ENCODE measurements at places on chromosomes 11 and 22.

DNA sequence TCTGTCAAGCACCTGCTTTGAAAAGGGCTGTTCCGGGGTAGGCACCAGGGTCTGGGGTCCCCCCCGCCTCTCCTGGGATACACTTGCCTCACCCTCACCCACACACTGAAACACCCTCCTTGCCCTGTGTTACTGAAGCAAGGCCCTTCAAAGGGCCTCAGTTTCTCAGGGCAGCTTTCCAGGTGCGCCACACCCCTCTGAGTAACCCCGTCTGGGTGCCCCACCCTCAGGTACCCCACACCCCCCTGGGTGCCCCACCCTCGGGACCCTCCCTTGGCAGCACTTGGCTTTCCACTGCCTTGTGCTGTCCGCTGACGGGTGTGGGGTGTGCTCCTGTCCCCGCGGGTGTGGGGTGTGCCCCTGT lies 413.6 kb downstream of the TBC1D22A start:
- DNase-seq: no peak

- DNase-seq: no peak
Measured at GRCh38 chr11:118129471-118130172, 23.0 kb downstream of the SCN4B start.

GRCh38 chr11:66548774-66549630 lies 2.3 kb downstream of the ACTN3 start:
- DNase-seq: no peak

GRCh38 chr11:115238791-115239190 lies 265.4 kb downstream of the CADM1 start:
- no peak for DNase-seq

DNA sequence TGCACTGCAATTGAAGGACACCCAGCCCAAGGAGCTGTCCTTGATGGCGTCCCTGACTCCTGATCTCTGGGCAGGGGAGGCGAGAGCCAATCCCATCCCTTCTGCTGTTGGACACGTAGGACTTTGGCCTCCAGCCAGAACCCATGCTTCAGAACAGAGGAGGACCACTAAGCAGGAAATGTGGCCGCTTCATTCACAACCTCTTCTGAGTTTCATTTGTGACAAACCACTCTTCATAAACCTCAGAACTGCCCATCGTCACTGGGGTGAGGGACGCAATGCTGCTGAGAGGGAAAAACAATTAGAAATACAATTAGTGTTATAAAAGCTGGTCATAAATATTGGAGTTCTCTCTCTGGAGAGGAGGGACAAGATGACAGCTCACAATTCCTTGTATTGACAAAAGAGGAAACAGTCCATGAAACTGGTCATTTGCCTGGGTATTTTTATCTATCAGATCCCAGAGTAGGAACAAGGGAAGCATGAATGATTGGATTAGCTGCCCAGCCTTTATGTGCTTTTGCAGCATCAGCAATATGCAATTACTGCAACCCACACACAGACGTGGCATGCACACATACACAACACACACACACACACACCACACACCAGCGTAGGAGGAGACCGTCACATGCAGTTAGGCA lies 216.5 kb upstream of the CADM1 start:
- no peak for DNase-seq

- peak; percentile 75 for DNase-seq
Measured at GRCh38 chr11:30960387-30960992, 374.3 kb upstream of the MPPED2 start.

DNA sequence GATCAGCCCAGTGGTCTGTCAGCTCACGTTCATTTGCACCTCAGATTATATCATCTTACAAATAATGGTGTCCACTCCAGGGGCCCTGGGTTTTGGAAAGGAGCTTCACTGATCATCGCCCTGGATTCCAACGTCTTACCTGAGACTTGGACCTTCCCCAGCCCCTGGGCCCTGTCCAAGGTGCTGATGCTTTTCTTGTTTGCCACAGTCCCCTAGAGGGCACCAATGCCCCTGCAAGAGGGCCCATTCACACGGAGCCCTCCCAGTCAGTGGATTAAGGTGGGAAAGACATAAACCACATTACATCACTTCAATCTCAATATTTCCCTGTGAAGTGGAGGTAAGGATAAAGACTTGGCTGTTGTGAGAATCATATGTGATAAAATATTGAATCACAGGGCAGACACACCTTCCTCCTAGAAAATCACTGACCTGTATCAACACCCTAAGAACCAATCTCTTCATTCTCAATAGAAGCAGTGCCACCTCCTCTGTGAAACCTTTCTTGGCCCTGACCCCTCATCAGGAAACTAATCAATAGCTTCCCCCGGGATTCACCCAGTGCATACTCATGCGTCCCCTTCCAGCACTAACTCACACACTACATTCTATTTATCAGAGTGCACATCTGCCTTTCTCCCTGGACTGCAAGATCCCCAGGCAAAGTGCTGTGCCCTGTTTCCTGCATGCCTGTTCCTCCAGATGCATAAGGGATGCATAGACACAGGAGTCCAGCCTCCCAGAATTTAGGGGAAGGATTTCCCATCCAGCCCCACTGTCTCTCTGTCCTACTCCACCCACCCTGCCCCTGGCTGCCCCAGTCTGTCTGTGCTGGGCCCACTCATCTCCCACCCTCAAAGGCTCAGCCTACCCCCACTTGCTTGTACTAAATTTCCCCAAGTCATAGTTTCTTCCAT lies 167.0 kb downstream of the BUD13 start:
- DNase-seq: no peak

- DNase-seq: no peak
Measured at GRCh38 chr11:109307366-109307765, 114.6 kb upstream of the C11orf87 start.

DNA sequence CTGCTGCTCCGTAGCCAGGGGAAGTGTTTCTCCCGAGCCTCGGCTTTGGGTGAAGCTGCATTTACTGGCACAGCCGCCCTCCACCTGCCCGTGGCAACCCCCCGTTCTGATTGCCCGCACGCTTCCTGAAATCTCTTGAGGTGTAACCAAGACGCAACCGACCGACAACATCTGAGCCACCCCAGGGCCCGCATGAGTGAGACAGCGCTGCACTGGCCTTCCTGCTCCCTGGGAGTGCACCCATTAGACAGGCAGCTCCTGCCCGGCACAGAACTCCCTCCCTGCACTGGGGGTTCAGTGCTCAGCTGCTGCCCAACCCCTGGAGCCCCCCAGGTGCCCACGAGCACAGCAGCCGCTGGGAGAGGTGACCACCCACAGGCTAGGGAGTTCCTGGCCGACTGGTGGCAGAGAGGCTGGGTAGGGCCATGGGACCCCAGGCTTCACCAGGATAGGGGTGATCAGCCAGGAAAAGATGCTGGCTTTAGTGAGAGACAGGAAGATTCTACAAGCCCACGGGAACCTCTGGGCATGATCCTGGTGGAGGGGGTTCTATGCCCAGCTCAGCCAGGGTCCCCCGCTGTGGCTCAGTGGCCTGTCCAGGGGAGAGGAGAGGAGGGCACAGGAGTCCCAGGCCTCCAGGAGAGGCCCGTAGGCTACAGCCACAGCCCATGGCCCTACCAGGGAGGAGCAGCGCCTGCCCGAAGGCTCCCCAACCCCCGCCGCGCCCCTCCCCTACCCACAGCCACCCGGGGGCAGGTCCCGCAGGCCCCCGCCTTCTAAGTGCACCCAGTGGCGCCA lies 14.6 kb downstream of the PLXNB2 start:
- no peak for DNase-seq

DNA sequence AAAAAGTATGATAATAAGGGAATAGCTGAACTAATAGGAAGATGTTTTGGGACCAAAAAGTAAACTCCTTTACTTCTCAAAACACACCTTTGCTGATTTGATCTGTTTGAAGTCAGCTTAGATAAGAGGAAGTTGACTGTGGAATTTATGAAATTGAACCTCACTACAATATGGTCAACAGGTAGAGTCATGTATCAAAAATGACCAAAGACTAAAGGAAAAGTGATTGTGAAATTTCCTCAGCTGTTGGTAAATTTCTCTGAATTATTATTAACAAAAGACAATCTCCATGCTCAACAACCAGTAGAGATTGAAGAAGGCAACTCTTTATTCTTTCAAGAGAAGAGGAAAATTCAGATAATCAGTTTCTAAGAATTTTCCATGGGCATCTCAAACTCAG lies 826.5 kb downstream of the KCNA4 start:
- DNase-seq: no peak

DNA sequence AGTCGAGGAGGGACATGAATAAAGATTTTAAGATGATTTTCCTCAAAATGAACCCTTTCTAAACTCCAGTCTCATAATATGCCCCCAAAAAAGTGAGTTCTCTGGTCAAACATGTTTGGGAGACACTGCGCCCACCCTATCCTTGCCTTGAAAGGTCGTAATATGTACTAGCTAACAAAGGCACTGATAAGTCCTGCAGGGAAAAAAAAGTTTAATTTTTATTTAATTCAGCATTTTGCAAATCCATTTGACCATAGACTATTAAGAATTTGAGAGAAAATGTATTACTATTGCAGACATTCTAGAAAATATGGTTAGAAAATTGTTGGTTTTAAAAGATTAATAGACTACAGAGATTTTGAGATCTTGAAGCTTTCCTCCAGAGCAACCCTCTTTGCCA lies 120.6 kb upstream of the ASPHD2 start:
- no peak for DNase-seq

DNA sequence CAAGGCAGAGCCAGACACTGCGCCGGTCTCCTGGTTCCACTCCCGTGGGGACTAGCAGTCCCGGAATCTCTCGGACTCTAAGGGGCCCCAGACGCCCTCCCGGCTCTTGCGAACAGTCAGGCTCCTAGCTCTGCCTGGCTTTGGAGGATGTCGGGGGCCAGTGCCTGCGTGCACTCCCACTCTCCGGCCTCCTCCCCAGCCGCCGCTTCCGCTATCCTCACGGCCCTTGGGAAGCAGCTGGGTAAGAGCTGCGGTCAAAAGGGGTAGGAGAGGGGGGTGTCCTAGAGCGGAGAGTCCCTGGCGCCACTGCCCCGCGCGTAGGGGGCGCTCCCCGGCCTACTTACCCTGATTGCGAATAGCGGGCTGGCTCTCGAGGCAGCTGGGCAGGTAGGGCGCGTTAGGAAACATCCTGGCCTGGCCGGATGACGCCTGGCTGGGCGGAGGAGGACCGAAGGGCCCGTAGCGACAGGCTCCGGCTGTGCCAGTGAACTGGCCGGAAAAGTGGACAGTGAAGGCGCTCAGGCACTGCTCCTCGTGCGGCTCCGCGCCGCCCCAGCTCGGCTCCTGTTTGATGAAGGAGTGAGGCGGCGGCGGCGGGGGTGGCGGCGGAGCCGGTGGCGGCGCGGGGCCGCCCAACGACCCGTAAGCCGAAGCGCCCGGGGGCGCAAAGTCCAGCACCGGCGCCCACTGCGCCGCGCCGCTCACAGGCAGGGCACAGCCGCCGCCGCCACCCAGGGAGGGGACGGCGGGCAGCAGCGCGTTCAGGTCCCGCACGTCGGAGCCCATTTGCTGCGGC lies 785 bp downstream of the WT1 start:
- peak; percentile 52 for DNase-seq

DNA sequence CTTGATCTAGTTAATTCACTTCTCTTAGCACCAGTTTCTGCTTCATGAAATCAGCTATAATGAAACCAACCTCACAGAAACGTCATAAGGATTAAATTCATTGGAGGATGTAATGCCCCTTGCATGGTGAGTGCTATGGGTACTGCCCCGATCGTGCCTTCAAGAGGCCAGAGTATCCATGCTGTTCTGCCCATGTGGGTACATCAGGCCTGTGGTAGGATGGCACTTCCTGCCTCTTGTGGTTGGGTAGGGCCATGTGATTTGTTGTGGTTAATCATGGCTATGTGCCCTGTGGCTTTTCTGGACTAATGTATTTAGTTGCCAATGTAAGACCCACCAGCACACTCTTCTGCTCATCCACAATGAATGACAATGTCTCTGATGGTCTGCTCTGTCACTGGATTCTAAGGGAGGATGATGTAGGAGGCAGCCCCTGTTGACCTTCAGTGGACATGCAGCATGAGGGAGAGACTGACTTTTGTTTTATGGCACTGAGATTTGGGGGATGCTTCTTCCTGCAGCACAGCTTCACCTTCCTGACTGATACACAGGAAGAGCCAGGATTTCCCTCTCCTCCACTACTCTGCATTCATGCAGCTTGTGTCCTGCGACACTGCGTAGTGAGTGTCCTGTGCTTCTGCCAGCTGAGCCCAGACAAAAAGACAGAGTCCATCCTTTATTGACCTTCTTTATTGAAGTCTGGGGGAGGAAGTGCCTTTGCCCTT lies 66.2 kb downstream of the DHCR7 start:
- DNase-seq: no peak

DNA sequence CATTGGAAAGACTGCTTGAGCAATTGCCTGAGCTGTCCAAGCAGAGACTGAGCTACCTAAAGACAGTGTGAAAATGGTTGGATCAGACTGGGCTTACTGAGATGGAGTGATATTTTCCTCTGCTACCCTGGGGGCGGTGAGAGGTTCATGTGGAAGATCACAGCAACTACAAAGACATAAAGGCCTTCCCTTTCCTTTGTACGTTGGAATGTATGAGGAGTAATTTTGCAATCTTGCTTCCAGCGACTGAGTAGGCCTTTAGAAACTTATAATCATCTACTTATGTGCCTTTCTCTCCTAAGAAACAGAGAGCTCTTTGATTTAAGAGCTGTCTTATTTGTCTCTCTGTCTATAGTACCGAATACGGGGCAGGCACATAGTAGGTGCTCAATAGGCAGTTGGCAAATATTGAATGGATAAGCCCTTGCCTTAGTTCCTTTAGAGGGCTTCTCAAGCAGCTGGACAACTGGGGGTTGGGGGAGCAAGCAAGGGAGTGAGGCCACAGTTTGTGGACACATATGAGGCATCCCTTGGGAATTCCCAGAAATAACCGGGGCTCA lies 2.4 kb upstream of the HEPACAM start:
- DNase-seq: no peak

DNA sequence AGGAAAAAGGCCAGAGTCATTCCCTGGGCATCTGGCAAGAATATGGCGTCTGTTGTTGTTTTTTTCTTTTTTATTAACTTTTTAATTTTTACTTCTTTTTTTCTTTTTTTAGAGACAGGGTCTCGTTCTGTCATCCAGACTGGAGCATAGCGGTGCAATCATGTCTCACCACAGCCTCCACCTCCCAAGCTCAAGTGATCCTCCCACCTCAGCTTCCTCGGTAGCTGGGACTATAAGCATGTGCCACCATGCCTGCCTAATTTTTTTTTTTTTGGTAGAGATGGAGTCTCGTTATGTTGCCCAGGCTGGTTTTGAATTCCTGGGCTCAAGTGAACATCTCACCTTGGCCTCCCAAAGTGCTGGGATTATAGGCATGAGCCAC lies 54.0 kb upstream of the PRDM11 start:
- no peak for DNase-seq

- peak; percentile 75 for DNase-seq
Measured at GRCh38 chr11:47186700-47187695, 764 bp upstream of the PACSIN3 start.
